SHP77 (cell line): ENCODE measurements at places on chromosomes 6 and 20.
A peak's percentile ranks its signal among the peaks of the same experiment; 100 is the strongest.

- DNase-seq: no peak
These were observed 19.1 kb downstream of the ANKS1A start for GRCh38 chr6:34908194-34908593.

DNA sequence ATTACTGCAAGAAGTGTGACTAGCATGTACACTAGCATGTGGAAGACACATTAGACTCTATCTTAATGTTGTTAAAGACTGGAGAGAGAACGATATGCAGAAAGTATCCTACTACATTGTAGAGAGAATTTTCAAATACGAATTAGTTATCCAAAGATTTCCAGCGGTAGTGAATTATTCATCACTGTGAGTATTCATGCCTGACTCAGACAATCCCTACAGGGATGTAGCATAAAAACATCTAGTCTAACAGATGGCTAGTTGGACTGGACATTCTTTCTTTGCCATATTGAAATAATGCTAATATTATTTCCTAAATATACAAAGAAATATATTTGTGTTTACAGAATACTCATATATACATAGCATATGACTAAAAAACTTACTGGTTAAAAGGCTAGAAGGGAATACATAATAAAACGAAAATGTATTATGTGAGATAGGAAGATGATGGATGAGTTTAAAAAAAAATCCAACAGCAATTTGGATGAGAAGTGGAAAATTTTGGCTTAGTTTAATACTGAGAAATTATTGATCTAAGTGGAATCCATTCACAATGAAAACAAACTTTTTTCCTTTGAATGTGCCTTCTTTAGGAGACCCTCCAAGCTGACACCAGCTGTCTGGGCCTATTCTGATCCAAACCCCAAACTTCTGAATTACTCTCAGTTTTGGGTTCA, 580.7 kb downstream of the RFPL4B start:
- DNase-seq: no peak

DNA sequence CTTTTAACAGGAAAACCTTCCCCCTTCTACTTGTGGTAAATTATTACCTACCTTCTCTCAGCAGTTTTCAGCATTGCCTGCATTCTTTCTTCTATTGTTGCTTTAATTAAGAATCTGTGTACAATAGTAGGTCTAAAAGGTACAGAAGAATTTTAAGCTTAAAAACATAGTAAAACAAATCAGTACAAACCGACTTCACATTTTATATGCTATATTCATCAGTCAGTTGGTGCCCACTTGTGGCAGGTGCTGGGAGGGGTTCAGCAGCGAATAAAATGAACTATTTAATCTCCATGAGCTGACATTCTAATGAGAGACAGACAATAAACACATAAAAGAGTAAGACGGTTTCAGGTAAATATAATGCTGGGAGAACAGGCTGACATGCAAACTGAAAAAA, 73.4 kb upstream of the FBXO30 start:
- no peak for DNase-seq

GRCh38 chr20:2224368-2224639, 71.5 kb upstream of the TGM3 start:
- DNase-seq: no peak

GRCh38 chr6:134686071-134686470, 263.8 kb downstream of the ALDH8A1 start:
- DNase-seq: no peak

DNA sequence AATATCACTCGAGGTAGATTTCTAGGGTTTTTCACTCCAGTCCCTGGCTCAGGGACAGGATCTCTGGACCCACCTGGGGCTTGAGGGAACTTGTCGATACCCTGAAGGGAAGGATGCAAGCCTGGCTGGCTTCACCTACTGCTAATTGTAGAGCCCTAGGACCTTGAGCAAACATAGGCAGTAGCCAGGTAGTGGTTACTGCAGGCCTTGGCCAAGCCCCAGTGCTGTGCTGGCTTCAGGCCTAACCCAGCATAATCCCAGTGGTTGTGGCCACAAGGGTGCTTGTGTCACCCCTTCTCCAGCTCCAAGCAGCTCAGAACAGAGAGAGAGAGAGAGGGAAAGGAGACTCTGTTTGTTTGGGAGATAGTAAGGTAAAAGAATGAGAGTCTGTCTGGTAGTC, 5.8 kb upstream of the MCM9 start:
- no peak for DNase-seq

- DNase-seq: no peak
These were observed 49.1 kb downstream of the TXLNB start for GRCh38 chr6:139242457-139243240.

GRCh38 chr20:36950414-36951197, 902 bp downstream of the SAMHD1 start:
- no peak for DNase-seq

DNA sequence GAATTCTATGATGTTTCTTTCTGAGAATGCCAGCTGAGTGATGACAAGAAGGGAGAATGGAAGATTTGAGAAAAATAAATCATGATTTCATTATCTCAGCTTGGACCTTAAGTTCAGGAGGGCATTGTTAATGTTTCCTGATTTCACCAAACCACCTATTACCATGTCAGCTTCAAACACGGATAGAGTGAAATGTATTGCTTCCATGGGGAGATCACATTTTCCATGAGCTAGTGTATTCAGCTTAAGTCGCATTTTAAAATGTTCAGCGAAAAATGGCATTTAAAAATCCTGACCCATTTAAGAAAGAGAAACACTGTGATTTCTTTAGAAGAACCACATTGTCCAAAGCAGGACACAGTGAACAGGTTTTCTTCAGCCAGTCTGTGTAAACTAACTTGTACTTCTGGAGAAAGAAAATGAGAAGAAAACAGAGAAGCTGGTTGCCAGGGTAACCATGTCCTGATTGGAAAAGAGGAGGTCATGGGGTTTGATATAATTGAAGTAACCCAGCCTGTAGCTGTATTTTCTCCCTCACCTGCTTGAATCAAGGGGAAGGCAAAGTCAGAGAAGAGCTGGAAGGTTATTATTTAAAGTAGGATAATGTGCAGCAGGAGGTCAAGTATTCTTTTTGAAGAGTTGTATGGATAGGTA, 684.1 kb upstream of the NRSN1 start:
- DNase-seq: no peak

GRCh38 chr20:50338479-50339391, 148.1 kb downstream of the CEBPB start:
- no peak for DNase-seq

DNA sequence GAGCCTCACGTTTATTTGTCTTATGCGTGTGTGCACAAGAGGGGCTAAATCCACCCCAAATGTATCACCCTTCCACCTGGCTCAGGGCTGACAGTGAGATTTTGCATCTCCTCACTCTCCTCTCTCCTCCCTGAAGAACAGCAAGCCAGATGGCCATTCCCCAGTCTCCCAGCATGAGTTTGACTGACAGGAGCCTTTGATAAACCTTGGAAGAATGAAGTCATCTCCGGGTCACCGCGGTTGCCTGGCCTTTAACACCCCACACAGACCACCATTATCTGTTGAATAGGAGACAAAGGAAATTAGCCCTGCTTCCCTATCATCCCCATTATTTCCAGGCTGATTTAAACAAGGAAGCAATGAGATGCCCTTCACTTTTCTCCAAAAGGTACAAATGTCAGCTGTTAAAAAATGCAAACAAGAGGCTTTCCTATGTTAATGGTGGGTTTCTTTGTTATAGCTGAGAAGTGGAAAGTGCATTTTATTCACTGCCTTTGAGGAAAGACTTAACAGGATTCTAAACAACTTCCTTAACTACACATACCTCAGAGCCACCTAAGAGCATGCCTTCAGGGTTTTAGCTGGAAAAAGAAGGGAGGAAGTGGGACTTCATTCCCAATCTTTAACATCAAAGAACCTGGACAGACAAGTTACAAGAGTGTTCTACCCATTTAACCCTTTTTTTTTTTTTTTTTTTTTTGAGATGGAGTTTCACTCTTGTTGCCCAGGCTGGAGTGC, 524.8 kb upstream of the ID4 start:
- no peak for DNase-seq

- no peak for DNase-seq
These were observed 424 bp upstream of the KIF13A start for GRCh38 chr6:17987697-17988421.

DNA sequence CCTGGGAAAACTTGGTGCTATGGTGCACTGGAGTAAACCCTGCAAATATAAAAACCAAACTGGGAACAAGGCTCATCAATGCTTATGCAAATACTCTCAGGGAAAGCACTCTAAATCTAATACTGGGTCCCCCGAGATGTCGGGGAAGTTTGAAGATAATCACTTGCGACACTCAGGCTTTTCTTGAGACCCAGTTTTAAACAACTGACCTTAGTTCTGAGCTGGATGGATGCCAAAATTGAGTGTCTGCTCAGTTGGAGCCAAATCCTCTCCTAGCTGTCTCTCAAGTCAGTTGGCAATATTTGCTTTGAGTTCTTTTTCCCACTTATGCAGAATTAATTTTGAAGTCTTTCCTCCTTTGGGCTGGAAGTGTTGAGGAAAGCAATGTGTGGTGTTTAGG, 75.5 kb upstream of the CD2AP start:
- no peak for DNase-seq

DNA sequence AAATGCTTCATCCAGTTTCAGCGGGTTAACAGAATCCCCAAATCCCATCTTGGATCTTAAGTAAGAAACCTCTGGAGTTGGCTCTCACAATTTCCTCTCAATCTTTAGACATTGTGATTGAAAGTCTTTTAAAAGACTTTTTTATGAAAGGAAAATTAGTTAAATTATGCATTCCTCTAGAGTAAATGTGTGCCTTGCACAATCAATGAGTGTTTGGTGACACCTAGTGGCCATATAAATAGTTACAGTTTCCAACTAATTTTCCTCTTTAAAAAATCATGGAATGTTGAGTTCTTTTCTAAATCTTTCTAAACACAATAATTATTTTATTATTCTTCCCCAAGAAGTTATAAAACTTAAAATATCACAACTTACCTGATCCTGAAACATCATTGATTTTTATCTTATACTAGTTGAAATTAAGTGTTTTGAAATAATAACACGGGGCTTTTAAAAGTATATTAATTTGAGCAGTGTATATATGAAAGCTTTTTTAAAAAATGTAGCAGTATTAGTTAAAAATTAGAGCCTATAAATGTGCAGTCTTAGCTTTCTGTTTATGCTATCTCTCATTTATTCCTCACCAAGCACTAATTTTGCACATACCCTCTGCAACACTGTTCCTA, 66.4 kb downstream of the PKHD1 start:
- DNase-seq: no peak

GRCh38 chr20:44018259-44018941, 103.7 kb downstream of the TOX2 start:
- DNase-seq: peak; percentile 97

GRCh38 chr6:8435845-8436168, 462 bp upstream of the SLC35B3 start:
- DNase-seq: no peak

GRCh38 chr6:128493877-128494276, 26.5 kb downstream of the PTPRK start:
- DNase-seq: no peak

DNA sequence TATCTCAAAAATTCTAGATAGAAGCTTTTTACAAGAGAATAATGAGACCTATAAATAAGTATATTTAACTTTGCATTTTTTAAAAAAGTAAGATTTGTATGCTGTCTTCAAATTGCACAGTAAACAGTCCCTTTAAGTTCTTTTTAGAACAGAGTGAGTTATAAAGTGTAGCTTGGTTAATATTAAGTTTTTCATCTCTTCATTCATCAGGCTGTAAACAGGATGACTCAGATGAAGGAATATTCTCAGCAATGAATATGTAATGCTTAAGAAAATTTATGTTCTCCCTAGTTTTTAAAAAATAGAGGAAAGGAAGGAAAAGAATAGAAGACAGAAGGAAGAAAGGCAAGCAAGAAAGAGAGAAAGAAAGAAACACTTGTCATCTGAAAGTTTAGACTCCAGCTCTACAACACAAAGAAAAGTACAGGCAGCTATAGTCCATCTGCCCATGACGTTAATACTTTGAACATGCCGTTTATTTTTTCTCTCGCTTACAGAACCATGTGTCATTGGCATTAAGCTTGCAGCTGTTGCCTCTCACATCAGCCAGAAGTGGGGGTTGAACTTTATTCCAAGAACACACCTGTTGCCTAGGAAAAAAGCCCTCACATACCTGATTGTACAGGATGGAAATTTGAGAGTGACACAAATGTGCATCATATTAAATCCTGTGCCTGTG, 36.1 kb downstream of the CAP2 start:
- DNase-seq: peak; percentile 44

GRCh38 chr6:6006428-6007365, at the start of gene NRN1:
Gene NRN1 (minus strand): TSS chr6:6006925. CDS start chr6:6006749, 176 bp downstream.
- DNase-seq: peak; percentile 46

DNA sequence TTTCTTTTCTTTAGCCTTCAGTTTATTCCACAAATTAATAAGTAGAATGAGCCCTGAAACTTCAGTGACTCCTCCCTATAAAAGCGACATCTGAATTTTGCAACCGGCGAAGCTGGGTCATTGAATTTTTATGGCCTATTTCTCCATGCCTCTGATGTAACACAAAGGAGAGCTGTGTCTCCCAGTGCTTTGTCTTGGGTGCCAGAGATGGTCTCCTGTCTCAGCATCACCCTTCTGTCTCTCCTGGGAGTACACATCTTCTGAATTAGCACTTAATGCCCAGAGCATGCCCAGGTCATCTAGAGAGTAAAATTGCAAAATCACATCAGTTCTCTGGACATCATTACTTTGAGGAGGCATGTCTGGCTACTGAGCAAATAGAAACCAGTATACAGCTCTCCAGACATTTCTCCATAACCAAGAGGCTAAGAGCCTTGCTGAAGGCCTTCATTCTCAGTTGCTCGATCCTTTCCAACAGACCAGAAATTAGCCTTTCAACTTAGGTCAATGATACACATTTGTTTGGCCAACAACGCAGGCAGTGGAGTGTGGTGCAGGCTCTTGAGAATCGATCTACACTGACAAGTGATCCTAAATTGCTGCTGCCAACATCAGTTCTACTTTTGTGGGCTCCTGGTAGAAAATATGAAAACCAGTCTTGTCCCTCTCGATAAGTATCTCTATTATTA, 176.0 kb upstream of the FOXQ1 start:
- DNase-seq: no peak

GRCh38 chr6:115514656-115515055, 546.0 kb downstream of the FRK start:
- DNase-seq: no peak

- DNase-seq: no peak
These were observed 51.3 kb downstream of the ADNP start for GRCh38 chr20:50879649-50880550.

DNA sequence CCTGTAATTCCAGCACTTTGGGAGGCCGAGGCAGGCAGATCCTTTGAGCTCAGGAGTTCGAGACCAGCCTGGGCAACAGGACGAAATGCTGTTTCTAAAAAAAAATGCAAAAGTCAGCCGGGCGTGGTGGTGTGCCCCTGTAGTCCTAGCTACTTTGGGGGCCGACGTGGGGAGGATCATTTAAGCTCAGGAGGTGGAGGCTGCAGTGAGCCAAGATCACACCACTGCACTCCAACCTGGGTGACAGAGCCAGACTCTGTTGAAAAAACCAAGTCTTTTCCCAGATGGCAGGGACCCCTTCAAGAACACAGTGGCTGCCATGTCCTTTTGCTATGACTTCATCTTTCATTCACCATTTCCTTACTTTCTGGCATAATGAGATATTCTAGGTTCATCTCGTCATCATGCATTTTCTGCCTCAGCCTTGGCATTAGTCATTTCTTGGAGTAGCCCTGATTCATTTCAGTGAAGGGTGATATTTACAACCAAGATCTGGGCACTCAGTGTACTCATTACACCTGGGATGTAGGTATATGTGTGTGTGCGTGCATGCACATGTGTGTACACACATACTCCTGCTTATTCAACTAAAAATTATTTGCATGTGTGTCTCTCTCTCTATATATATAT, 61.4 kb upstream of the TOX2 start:
- no peak for DNase-seq
